D721Med (cell line): ENCODE measurements at places on chromosomes 1 and 21.

DNA sequence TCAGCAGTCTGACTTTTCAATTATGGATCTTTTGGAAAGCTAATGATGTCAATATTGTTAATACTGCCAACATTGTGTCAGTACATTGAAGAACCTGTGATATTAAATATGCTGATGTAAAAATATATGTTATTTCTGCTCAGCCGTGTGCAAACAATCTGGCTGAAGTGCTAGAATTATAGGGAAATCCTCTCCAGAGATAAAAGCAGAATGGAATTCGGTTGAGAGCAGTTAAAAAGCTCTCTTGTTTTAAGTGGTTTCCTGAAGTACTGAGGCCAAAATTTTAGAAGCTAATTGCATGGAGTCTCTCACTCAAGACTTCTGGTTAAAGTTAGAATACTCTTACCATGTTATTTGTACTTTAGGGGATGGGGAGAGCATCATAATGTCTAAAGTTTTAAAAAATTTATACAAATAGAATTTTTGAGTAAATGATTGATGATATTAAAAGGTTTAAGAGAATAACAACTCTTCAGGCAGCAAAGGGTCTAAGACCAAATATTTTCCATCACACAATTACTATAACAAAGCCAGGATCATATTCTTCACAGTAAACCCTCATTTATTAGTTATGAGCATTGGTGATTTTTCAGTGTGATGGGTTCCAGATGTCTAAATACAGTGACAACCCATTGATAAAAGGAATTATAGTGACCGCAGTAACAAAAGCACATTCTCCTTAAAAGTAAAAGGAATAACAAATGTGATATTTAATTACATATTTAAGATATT lies 834.2 kb upstream of the CXADR start:
- no peak for DNase-seq

GRCh38 chr1:100396651-100397050 lies 44.3 kb downstream of the CDC14A start:
- DNase-seq = no peak

DNA sequence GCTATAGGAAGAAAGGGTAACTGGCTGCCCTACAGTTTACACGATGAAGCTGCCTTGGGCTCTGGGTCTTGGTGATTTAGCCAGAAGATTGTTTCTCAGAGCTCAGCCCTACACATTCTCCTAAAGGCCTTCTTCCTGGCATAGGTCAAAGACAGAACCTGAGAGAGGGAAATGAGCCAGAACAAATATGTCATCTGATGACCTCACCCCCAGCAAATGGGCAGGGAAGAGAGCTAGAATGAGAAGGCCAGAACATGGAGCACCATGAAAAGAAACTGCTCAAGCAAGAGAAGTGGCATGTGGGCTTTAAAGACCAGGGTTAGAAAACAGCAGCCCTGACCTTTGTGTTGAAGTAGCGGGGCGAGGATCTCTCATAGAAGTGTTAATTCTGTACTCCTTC lies 5.5 kb upstream of the ILDR2 start:
- no peak for DNase-seq

- DNase-seq = no peak
Observed at GRCh38 chr1:14961661-14962267, 191.8 kb upstream of the TMEM51 start.

DNA sequence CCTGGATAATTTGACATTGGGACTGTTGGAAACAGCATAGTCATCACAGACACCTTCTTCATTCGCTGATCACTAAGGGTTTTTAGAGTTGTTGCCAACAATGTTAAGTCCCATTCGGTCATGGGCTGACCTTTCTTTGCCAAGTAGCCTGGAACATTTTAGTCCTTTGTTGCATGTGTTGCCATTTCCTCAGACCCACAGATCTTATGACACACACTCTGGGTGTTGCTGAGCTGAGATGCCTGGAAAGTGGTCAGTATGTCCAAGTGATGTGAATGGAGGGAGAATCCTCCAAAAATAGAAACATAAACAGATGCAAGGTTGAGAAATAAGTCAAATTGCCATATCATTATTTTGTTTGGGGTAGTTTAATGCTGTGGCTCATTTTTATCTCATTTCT lies 61.5 kb upstream of the GJA5 start:
- no peak for DNase-seq

- DNase-seq = no peak
Observed at GRCh38 chr1:200965111-200965805, 58.3 kb downstream of the KIF21B start.

GRCh38 chr21:43743947-43744346 lies 25.0 kb downstream of the PDXK start:
- DNase-seq = no peak

GRCh38 chr1:18535391-18536210 lies 54.9 kb downstream of the KLHDC7A start:
- DNase-seq = no peak

GRCh38 chr1:34137411-34137810 lies 27.6 kb downstream of the CSMD2 start:
- DNase-seq = no peak

- DNase-seq = no peak
Observed at GRCh38 chr1:187264995-187265602, 436.4 kb downstream of the PLA2G4A start.

DNA sequence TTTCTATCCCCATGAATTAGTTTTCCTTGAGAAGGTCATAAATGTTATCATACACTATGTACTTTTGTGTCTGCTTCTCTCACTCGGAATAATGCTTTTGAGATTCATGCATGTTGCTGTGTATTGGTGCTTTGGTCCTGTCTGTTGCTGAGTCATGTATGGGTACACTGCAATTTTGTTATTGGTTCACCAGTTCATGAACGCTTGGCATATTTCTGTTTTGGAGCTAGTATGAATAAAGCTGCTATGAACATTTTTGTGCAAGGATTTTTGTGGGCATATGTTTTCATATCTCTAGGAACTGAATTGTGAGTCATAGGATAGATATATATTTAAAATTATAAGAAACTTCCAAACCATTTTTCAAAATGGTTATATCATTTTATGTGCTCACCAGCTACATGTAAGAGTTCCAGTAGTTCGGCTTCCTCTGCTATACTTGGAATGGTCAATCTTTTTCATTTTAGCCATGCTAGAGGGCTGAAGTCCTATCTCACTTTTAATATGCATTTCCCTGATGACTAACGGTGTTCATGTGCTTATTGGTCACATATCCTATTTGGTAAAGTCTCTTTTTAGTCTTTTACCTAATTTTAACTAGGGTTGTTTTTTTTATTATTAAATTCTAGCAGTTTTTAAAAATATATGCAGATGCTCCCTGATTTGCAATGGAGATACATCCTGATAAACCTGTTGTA lies 38.2 kb downstream of the ETS2 start:
- DNase-seq = no peak

- no peak for DNase-seq
Observed at GRCh38 chr1:113434081-113434873, 44.0 kb downstream of the MAGI3 start.

- no peak for DNase-seq
Observed at GRCh38 chr1:83692524-83693381, 306.2 kb downstream of the TTLL7 start.

DNA sequence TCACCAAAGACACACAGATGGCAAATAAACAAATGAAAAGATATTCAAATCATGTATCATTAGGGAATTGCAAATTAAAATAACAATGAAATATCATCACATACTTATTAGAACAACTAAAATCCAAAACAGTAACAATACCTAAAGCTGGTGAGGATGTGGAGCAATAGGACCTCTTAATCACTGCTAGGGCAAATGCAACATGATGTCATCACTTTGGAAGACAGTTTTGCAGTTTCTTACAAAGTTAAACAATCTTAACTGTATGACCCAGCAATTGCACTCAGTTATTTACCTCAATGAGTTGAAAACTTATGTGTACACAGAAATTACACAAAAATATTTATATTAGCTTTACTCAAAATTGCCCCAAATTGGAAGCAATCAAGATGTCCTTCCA lies 47.3 kb downstream of the SELENOF start:
- no peak for DNase-seq

DNA sequence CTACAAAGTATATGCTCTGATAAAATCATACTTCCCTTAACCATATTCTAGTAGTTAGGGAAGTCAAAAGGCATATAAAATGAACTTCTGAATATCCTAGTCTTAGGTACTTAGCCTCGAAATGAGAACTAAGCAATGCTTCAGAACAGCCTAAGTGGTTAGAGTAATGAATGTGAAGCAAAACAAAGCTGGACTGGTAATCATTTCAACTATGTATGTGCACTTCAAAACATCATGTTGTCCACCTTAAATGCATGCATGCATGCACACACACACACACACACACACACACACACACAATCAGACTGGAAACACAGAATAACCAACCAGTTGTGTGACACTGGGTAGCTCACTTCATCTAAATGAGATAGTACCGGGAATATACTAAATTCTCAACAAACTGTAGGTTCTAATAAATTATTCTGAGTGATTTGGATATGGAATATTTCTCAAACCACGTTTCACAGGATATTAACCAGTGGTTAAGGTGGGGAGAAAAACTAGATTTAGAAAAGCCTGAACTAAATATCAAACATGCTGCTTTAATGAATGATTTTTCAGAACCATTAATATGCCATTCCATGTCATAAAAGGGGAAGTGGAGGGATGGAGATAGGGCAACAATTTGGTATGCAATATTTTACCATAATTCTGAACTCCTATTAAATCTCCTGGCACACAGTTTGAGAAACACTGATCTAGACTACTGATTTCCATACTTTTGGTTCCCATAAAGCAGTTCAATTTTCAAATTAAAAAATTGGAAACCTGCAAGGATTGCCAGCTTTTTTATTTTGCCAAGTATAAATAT lies 19.5 kb downstream of the RNF115 start:
- no peak for DNase-seq

- no peak for DNase-seq
Observed at GRCh38 chr21:41641821-41642701, 124.8 kb downstream of the RIPK4 start.

DNA sequence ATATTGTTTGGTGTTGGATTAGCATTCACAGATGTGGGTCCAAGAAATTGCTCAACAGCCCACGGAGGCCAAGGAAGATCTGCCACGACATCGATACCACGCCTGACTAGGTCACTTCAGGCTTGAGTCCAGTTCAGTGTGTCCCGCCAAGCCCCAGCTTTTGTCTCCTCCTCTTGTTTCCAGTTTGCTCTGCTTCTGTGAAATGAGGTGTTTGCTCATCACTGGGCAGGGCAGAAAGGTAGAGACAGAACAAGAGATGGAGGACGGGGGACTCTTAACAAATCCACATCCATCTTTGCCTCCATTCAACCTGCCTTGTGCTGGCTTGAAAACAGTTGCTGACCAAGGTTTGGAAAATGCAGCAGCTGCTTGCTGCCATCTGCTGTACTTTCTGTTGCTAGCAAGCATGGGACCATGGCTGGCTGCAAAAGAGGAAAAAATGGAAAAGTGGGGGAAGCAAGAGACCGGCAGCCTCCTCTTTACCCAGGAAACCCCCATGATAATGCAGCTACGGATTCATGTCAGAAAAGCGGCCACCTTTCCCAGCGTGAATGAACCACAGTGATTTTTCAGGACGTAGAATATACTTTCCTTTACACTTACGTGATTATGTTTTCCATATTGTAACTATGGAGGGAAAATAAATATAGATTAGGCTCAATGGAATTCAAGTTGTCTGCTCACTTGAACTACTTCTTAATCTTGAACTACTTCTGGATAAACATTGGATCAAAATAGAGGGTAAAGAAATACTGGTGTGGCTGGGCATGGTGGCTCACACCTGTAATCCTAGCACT lies 80.2 kb upstream of the GREM2 start:
- DNase-seq = peak; percentile 51

- DNase-seq = no peak
Observed at GRCh38 chr1:52423771-52424170, 19.4 kb downstream of the PRPF38A start.

GRCh38 chr1:15077384-15077783 lies 76.2 kb upstream of the TMEM51 start:
- no peak for DNase-seq

GRCh38 chr1:7447093-7447492 lies 324.0 kb upstream of the VAMP3 start:
- DNase-seq = no peak
